ENCODE measurements at places on chromosomes 2 and 18. TPM values are rescaled to one million over a fixed set of nuclear protein-coding genes. Genes with fewer than 3 reads are reported as not detected.

GRCh38 chr2:15334644-15335326, 226.3 kb downstream of the NBAS start:
- DNase-seq, result no peak
- H3K4me1 ChIP-seq, result peaks cover 7% of the 10 kb centered on the region
- peaks cover 10% of the 10 kb centered on the region for H3K36me3 ChIP-seq
- no peaks in the 10 kb centered on the region for H3K27me3 ChIP-seq
- no peak overlapping the region for H3K4me3 ChIP-seq

GRCh38 chr18:61893309-61893970, 633 bp upstream of the RNF152 start:
- no peaks in the 10 kb centered on the region for H3K36me3 ChIP-seq
- H3K4me3 ChIP-seq, result peak overlapping the region; percentile 73
- peaks cover 10% of the 10 kb centered on the region for H3K4me1 ChIP-seq
- no peak overlapping the region for H3K27ac ChIP-seq

DNA sequence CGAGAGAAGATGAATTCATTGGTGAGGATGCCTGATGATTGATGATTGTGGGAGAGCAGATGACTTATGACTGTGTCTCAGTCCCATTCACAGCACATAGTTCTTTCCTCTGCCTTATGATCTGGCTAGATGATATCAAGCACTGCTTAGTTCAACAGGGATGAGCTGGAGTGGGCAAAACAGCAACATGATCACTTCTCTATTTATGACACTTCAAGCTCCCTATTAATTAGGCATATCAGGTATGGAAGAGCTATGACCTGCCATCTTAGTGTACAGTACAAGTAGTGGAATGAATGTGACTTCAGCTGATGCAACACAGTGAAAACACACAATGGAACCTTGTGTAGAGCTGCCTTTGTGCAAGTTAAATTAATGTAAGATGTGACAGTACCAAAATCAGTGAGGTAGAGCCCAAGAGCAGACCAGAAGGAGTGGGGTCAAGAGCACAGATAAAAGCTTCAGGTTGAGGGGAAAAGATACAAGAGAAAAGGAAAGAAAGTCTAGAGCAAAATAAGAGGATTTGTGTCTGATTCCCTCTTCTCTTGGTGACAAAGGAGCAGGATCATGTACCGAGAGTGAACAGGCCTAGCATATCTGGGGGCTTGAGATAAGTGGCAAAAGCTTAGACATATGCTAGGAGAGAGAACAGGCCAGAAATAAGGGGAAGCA, 93.0 kb upstream of the MYO3B start:
- no peaks in the 10 kb centered on the region for H3K4me1 ChIP-seq
- peaks cover 2% of the 10 kb centered on the region for H3K36me3 ChIP-seq
- H3K27ac ChIP-seq, result no peak overlapping the region
- DNase-seq, result no peak
- H3K27me3 ChIP-seq, result no peaks in the 10 kb centered on the region
- H3K4me3 ChIP-seq, result no peak overlapping the region

DNA sequence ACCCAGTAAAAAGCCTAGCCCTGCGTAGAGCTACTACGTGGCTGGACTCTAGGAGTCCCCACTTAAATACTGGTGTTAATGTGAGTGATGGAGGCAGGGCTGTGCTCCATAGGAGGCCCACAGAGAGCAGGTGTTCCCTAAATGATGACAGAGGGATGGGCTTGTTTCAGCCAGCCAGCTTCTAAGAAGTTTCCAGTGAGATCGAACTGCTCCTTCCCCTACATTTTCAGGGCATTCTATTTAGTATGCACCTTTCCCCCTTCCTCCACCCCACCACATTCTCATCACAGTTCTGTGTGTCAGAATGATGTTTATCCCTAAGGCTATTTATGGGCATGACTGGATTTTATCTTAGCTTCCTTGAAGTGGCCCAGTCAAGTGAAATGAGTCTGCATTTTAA, 213.0 kb downstream of the TRIB2 start:
- no peak overlapping the region for H3K4me3 ChIP-seq
- peaks cover 24% of the 10 kb centered on the region for H3K27me3 ChIP-seq
- H3K36me3 ChIP-seq, result peaks cover 2% of the 10 kb centered on the region
- H3K27ac ChIP-seq, result no peak overlapping the region

MATN3 gene
- total RNA-seq, result not detected

GALNT14 gene
- not detected for total RNA-seq

Measured in activated CD8-positive, alpha-beta T cell treated with anti-CD3 and anti-CD28 coated beads, Interleukin-2, amount 10 ng/mL, durations not matched to agents 7 days and 5 days (primary cell).